ENCODE measurements at places on chromosomes 5 and 9.

GRCh38 chr5:58273711-58274110 is 186.2 kb downstream of the PLK2 start:
- DNase-seq, result no peak

GRCh38 chr5:57955511-57955910 is 472.9 kb upstream of the ACTBL2 start:
- DNase-seq, result no peak

- no peak for DNase-seq
Measured at GRCh38 chr5:17056141-17056631, 120.1 kb upstream of the MYO10 start.

DNA sequence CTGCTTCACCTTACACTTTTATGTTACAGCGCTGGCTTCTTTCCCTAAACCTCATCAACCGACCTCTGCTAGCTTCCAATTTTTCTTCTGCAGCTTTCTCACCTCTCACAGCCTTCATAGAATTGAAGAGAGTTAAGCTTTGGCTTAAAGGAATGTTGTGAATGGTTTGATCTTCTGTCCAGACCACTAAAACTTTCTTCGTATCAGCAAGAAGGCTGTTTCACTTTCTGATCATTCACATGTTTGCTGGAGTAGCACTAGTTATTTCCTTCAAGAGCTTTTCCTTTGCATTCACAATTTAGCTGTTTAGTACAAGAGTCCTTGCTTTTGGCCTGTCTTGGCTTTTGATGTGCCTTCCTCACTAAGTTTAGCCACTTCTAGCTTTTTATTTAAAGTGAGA is 49.5 kb downstream of the NR3C1 start:
- DNase-seq, result no peak

DNA sequence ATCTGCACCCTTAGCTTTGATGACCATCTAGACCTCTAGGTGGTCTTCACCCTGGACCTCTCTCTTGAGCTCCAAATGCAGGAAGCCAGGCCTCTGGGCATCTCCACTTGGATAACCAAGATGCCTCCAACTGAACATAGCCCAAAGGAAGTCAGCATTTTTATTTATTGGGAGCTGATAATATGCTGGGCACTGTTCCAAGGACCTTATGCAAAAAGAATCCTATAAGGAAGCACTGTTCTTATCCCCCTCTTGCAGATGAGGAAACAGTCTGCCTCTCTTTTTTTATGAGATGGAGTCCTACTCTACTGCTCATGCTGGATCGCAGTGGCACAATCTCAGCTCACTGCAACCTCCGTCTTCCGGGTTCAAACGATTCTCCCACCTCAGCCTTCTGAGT is 219.9 kb downstream of the CDK5RAP2 start:
- DNase-seq, result peak; percentile 40

- DNase-seq, result peak; percentile 95
Measured at GRCh38 chr5:173454361-173454735, 126.1 kb upstream of the STC2 start.

DNA sequence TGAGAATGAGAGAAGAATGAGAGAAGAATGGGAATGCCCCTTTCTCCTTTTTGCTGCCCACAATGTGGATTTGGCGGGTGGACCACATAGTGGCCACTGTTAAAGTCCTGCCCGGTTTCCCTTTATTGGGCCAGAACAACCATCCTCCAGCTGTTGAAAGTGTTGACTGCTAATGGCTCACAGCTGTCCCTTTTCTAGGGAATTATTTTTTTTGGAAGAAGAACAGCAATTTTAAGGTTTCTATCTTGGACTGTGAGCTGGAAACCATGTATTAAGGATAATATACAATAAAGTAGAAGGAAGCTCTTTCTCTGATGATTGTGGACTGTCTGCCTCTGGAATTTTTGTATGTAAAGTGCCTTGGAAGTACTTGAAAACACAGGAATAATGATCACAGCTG is 185.9 kb downstream of the DMRT2 start:
- DNase-seq, result no peak

DNA sequence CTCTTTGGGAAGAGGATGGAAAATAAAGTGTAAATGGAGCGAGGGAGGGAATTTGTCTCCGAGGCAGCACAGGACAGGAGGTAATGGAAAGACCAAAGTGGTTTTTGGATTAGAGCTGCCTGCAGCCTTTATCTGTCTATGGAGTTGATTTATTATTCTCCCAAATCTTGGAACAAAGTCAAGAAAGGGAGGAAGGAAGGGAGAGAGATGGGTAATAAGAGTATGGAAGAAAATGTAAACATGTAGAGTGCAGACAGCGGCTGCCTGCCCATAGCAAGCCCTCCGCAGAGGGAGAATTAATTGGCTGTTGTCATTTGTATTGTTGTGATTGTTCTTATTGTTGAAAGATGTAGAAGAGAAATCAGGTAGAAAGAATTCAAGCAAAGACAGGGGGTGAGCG is 15.7 kb downstream of the KCNIP1 start:
- DNase-seq, result no peak

- peak; percentile 95 for DNase-seq
Measured at GRCh38 chr5:34709861-34710673, 53.9 kb downstream of the RAI14 start.

DNA sequence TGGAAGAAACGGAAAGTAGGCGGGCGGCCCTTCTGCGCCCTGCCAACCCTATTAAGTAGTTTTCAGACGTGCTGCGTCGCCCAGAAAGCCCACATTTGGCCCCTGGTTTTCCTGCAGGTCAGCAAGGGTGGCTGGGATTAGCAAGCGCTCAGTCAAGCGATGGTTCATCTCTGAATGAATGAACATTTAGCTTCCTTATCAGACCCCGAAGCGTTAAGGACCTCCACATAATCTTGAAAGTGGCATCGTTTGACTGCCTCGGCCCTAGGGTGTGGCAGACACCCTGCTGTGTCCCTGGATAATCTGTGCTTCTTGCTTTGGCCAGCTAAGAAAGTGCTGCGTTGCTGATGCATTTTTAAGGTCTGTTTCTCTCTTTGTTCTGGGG is 684 bp downstream of the TOR1B start:
- DNase-seq, result no peak

- DNase-seq, result peak; percentile 59
Measured at GRCh38 chr9:126781186-126782052, 23.4 kb upstream of the ZBTB43 start.

DNA sequence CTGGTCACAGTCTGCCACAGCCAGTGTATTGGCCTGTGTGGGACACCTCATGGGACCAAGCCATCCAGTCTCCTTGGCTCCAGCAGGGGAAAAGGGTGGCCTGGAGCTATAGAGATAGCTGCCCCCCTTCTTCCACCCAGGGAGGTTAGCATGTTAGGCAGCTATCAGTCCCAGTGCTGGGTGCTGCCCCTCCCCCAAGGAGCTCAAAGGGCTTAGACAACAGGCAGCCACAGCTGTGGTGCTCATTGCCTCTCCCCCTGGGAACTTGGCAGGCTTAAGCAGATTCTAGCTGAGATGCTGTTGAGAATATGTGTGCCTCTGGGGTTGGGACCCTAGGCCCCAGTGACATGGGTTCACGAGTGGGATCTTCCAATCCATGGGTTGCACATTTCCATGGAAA is 226.0 kb upstream of the PTGER4 start:
- no peak for DNase-seq

DNA sequence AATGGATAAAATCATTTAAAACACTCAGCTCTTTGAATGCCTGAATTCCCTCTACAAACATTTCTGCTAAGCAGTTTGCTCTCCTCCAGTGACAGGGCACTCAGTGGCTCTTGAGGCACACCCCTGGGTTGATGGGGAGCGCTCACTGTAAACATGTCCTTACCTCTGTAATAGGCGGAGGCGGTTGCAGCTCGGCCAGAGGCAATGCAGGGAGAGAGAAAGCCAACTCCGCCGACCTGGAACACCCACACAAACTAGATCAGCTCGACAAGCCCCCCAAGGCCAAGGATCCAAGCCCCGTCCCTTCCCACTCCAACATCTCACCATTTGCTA is 329 bp downstream of the CDC23 start:
- peak; percentile 8 for DNase-seq

DNA sequence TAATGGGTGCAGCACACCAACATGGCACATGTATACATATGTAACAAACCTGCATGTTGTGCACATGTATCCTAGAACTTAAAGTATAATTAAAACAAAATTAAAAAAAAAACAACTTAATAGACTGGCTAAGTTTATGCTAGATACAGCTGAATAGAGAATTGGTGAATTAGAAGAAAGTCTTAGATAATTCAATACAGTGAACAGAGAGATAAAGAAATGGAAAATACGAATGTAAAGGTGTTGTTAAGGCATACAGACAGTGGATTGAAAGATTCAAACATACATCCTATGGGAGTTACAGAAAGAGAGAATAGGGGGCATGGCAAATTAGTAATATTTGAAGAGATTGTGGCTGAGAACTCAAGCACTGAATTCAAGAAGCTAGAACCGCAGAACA is 75.4 kb downstream of the RASGRF2 start:
- DNase-seq, result no peak

DNA sequence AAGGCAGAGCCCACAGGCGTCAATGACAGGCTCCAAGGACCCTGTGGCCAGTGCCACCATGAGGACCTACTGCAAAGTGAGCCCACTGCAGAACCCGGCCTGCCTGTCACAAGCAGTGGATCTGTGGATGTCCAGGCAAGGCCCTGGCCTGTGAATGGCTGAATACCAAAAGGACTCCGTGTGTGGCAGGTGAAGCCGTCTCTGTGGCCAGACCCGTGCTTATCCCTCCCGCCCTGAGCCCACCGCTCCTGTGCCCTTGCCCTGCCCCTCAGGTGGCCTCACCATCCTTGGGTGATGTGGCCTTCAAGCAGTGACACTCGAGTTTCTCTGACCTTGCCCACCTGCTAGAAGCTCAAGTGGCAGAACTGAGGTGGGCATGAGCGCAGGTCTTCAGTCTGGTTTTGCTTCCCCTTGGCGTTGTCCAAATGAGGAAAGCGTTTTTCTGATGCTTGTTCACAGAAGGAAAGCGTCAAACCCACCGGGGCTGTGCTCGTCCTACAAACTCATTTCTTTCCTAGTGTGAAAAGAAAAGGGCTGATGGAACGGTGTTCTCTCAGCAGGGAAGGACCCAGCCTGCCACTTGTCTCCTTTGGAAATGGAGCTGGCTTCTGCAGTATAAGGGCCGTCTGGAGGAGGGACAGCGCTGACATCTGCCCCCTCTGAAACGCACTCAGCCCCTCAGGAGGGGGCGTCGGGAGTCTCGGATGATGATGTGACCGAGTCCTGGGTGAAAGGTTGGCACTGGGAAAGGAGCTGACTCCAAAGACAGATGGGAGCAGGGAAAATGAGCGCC is 377.7 kb upstream of the IRX4 start:
- no peak for DNase-seq

- DNase-seq, result peak; percentile 94
Measured at GRCh38 chr5:140251527-140251973, 51.4 kb downstream of the PFDN1 start.

GRCh38 chr9:132857031-132857430 is 21.1 kb downstream of the AK8 start:
- peak; percentile 72 for DNase-seq

- peak; percentile 23 for DNase-seq
Measured at GRCh38 chr9:77495834-77496671, 152.1 kb downstream of the GNA14 start.

DNA sequence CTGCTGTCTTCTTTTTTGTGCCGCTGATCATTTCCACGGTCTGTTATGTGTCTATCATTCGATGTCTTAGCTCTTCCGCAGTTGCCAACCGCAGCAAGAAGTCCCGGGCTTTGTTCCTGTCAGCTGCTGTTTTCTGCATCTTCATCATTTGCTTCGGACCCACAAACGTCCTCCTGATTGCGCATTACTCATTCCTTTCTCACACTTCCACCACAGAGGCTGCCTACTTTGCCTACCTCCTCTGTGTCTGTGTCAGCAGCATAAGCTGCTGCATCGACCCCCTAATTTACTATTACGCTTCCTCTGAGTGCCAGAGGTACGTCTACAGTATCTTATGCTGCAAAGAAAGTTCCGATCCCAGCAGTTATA is 17.1 kb downstream of the F2R start:
- no peak for DNase-seq

GRCh38 chr5:66848749-66849641 is 252.8 kb downstream of the MAST4 start:
- peak; percentile 79 for DNase-seq

DNA sequence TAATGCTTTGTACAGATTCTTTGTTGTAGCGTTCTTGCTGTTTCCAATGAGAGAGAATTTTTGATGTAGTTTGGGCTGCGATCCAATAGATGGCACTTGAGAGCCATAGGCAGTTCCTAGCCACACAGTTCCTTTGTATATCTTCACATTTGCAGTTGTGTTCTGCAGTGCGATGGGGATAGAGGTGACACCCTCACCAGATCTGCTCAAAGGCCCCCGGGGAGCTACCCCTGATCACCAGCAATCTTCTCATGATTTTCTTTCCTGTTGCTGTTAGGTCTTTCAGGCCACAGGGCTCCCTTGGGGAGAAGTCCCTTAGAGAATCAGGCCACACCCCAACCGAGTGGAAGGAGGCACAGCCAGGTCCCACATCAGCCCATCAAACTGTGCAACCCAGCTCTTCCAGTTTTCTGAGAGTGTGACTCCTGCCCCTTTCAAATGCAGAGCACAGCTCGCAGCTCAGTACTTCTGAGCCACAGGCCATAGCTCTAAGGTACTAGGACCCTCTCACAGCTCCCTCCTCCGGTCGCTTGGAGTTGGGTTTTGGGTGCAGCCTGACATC is 353.7 kb downstream of the SLCO4C1 start:
- DNase-seq, result no peak

DNA sequence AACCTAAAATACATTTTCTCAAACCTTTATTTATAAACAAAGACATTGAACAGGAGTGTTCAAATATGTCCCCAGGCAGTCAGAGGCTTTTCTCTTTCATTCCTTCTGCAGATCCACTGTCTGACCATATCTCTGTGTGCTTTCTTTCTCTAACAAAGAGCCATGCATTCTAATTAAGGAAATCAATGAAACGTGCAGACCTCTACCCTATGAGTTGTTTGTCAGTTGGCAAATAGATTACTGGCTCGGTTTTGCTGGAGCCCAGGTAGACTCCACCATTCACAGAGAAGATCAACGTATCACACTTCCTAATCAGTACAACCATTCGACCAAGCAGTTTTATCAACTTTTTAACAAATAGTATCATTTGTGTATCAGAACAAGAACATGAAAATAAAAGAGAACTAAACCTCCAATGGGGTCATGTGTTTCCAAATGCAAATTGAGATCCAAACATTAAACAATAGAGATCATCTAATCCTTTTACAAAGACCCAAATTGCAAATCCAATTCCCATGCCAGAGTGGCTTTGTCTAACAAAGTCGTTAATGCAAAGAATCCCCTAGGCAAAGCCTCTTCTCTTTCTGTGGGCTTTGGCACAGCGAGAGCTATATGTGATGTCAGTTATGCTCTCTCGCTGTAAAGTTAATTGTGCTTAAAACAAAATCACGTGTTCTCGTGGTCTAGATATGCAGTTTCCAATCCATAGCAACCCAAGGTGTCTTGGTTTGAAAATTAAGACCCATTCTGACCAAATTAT is 16.8 kb downstream of the KLF4 start:
- no peak for DNase-seq

GRCh38 chr5:20335978-20336377 is 348.0 kb upstream of the CDH18 start:
- DNase-seq, result no peak

Data from IMR-90 (cell line).